A549 (cell line): ENCODE measurements at places on chromosomes 13 and 19.

DNA sequence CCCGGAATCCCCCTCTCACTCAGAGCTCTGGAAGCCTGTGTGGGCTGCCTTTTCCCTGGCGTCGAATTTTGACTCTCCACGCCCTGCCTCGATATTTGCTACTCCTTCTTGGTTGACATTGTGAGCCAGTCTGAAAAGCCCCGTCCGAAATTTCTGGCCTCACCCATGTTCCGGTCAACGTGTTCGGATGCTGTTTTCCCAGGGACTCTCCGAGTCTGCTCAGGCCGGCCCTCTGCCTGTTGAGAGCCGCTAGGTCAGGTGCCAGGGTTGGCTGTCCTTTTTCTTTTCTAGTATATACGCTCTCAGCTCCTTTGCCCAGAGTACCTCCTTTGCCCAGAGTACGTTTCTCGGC, 6.8 kb upstream of the DGKH start:
- peak; percentile 61 for DNase-seq

- no peak for DNase-seq
Measured at GRCh38 chr19:45040059-45040771, 1.4 kb downstream of the CLASRP start.

DNA sequence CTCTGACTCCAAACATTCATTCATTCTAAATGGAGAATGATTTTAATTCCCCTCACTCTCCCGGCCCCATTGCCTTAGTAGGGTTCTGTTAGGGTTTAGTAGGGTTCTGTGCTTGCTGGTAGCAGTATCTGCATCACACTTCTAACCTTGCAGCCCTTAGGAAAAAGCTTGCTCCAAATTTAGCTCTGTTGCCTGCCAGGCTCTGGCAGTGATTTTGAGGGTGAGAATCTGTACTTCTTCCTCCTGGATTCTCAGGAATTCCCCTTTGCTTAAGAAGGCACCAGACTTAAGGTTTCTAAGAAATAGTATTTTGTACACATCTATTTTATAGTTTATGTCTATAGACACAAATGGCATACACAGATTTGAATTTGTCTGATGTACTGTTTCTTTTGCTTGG, 14.7 kb downstream of the B3GLCT start:
- DNase-seq, result no peak

DNA sequence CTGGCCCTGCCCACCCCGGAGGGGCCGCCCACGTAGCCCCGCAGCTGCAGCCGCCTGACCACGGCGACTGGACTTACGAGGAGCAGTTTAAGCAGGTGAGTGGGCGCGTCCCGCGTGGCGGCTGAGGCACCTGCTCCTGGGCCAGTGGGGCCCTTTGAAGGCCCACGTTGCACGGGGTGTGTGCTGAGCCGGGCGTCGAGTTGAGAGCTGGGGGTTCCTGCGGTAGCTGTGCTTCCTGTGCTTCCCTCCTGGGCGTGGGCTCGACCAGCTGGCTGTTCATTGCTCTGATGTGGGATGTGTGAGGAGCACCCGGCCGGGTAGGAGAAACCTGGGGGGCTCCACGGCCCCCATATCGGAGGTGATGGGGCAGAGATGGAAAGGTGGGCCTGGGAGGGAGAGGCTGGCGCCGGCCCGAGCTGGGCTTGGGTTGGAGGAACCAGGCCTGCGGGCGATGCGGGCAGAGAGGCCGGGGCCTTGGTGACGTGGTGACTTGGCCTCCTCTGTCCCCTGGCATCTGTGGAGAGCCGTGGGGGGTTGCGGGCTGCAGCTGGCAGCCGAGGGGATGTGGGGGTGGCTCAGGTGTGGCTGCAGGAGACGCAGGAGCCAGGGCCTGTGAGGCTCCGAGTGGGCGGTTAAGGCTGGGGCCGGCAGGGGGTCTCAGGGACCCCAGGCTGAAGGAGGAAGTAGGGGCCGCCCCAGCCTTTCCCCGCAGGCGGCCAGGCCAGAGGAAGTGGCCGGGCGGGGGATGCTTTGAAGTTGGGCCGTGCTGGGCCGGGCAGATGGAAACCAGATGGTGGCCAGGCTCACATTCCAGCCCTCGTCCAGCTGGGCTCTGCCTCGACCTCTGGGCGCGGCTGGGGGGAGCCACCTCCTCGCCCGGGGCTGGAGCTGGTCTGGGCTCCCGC, 7.1 kb downstream of the ARID3A start:
- peak; percentile 37 for DNase-seq

DNA sequence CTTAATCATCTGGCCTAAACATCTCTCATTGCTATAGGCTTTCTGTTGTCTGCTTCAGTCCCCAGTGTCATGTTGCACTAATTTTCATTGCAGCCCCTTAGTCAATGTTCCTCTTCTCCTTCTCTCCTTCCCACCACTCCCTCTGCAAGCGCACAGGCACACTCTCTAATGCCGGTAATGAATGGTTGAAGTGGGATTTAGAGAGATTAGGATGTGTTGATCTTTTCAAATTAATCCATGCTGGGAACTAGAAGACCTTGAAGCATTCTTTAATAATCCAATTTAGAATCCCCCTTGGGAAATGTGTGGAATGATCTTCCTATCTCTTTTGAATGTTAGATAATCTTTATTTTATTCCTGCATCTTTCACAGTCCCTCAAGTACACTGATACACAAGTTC, 33.2 kb upstream of the NDFIP2 start:
- no peak for DNase-seq

- no peak for DNase-seq
Measured at GRCh38 chr13:24454056-24454455, 58.5 kb downstream of the PARP4 start.

DNA sequence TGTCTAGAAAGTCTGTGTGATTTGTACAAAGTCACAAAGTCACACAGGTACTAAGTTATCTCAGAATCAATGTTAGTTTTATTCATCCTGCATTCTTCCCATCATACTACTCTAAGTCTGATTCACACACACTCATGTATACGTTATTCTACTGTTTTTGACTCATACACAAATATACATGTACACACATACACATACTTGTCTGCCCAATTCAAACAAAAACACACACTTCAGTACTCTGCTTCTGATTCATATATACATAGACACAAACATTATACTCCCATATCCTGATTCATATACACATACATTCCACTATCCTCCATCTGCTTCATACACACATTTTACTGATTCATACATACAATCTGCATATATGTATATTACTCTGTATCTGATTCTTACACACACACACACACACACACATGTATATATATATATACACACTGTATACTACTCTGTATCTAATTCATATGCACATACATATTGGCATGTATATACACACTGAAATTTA, 69.3 kb downstream of the KLF12 start:
- no peak for DNase-seq

GRCh38 chr13:23488442-23488841, 54.9 kb upstream of the SACS start:
- DNase-seq, result peak; percentile 39

GRCh38 chr13:43293008-43293407, 269.6 kb downstream of the DNAJC15 start:
- DNase-seq, result no peak

- DNase-seq, result no peak
Measured at GRCh38 chr13:93959796-93960533, 519.5 kb downstream of the DCT start.

- DNase-seq, result no peak
Measured at GRCh38 chr19:5857203-5858081, 6.2 kb upstream of the FUT3 start.

DNA sequence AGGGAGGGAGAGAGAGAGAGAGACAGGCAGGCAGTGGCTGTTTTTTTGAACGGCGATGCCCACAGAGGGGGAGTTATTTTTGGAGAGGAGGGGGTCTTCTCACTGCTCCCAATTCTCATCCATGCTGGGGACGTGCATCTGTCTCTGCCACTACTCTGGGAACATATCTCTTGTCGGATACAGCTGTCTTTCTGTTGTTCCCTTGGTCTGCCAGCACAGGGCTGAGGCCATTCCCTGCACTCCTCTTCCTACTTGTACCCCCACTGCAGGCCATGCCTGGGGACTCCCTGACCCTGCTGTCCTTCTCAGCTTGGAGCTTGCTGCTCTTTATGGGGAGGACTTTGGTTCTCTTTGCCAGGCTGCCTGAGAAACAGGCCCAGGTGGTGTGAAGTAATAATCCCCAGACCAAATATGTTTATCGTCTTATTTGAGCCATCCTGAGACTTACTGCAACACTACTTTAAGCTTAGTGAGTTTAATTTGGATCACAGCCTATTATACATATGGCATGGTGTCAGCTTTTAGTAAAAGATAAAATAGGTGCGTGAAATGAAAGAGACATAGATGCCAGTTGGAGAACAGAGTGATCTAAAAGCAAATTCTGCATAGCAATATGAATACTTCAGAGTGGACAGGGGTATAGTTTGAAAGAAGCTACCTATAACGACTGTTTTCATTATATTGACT, 19.1 kb downstream of the LRCH1 start:
- DNase-seq, result no peak

DNA sequence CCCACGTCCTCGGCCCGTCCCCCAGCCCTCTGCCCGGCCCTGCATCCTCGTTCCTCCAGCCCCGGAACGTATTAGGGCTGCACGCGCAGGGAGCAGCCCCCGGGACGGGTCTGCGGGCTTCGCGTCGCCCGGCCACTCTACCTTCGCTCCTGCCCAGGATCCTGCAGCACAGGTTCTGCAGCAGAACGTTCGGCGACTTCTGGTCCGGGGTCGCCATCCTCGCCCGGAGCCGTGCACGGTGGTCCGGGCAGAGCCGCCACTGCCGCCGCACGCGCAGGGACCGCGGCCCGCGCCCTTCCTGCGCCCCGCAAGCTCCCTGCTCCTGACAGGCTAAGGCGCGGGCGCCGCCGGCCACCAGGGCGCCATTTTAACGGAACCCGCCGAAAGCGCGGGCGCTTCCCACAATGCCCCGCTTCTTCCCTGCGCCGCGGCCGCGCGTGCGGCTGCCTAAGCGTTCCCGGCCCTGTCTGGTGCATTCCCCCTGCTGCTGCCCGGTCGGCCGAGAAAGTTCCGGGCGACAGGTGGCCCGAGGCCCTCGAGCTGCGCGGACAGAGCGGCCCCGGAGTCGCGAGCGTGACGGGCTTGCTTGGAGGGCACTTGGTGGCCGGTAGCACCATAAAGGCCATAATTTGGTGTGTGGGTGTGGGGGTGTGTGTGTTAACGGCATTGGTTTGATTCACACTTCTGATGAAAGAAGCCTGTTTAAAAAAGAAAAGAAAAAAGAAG, at the start of gene TUBGCP3:
TSS of gene TUBGCP3 (minus strand) at position 390 of the 726 bp plus-strand sequence. CDS start at position 217, 173 bp downstream.
- peak; percentile 82 for DNase-seq

DNA sequence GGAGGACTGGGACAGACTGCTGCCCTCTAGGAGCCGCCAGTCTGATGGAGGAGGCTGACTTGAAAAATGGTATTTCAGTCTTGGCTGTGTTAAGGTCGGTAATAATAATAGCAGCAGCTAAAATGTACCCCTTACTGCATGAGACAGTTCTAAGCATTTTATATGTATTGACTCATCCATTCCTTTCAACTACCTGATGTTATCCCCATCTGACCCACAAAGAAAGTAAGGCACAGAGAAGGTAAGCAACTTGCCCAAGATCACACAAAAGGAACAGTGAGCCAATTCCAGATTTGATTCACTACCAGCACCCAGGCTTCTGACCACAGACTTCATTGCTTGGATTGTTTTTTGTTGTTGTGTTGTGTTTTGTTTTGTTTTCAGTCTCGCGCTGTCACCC, 4.0 kb downstream of the NCAN start:
- no peak for DNase-seq

DNA sequence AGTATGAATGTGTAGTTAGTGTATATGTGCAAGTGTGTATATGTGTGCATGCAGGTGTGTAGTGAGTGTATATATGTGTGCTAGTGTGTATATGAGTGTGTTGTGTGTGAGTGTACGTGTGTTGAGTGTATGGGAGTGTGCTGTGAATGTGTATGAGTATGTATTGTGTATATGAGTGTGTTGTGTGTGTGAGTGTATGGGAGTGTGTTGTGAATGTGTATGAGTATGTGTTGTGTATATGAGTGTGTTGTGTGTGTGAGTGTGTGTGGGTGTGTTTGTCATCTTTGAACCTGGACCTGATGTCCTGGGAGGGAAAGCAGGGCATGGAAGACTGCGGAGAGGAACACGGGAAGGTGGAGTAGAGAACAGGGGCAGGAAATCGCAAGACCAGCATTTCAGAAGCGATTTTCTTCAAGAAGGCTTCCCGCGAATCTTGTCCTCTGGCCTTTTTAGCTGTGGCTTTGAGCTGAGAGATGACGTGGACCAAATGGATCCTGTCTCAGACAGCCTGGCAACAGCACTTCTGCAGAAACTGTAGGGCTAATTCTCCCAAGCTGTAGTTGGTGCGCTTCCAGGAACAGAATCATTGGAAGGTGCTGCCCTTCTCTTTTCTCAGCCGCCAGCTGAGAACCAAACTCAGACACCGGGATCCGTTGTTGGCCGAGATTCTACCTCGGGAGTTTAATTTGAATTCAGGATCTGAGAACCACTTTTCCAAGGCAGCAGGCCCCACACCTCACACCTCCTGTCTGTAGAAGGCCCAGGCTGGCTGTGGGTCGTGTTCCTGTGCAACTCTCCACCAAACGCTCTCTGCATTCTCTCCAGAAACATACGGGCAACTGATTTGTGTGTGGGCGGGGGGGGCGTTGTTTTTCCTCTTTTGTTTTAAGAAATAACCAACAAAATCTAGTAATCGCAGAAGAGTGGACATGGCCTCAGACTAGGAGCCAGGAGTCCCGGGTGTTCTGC, 94.7 kb upstream of the RAP2A start:
- DNase-seq, result no peak

DNA sequence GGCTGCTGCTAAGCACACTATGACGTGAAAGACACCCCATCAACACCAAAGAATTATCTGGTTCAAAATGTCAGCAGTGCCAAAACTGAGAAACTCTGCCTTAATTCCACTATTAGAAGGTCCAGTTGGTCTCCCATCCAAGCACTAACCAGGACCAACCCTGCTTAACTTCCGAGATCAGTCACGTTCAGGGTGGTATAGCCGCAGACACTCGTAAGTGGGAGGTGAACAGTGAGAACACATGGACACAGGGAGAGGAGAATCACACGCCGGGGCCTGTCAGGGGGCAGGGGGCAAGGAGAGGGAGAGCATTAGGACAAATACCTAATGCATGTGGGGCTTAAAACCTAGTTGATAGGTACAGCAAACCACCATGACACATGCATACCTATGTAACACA, 83.4 kb downstream of the C13orf42 start:
- no peak for DNase-seq

DNA sequence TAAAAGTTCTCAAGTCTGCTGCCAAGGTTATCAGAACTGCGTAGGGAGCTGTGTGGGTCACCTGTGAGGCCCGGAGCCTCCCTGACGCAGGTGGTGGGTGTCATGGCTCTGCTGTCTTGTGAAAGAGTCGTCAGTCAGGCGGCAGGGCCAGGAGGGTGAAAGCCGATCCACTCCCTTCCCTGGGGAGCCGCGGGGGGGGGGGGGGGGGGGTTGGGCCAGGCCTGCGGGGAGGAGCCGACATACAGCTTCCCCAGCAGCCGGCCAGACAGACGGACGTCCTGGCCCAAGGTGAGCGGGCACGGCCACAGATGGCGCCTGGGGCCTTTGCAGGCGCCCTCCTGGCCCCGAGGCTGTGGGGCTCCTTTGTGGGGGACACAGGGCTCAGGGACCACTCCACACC, 12.4 kb downstream of the SBNO2 start:
- peak; percentile 54 for DNase-seq

DNA sequence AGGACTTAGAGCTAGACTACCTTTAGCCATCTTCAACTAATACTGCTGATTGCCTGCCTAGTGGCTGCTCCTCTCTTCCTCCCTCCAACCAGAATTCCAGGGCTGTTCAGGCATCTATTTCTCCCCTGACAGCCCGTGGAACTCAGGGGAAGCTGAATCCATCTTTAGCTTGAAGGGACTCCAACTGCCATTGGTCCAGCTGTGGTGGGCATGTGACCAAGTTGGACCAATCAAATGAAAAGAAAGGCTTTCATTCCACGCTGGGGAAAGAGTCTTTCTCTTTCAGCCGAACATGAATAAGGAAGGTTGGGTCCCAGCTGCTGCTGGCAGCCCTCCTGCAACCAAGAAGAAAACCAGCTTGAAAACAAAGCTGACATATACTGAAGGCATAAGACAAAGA, 168.5 kb upstream of the OBI1 start:
- DNase-seq, result no peak
